Urinary bladder (tissue), 4 donors: ENCODE measurements at places on chromosomes 4 and X. TPM values are rescaled to one million over a fixed set of nuclear protein-coding genes. Genes with fewer than 3 reads are reported as not detected.

DNA sequence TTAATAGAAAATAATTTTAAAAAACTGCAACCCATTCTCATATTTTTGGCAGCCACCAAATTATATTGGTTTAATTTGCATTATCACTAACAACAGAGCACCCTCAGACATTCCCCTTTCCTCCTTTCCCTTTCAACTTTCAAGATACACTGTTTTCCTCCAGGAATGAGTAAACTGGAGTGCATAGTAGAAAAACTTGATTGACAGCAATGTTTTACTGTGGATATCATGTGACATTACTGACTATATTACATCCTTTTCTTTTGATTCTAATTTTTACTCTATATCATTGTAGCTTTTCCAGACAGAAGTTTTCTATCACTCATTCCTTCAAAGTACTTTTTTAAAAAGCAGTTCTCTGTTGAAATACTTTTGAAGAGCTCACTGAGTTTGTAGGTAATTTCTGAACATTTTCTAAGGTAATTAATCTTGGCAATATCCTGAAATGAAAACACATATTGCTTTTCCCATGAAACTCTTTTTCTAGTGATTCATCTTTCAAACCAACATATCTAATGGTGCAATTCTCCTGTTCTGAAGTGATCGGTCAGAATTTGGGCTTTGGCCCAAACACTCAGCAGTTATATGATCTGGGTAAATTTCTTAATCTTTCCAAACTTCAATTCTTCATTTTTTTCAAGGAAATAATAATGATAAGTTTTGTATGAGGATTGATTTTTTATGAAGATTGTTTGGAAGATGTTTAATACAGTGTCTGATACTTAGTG lies 920.4 kb upstream of the EPHA5 start:
- DNase-seq = no peak

DNA sequence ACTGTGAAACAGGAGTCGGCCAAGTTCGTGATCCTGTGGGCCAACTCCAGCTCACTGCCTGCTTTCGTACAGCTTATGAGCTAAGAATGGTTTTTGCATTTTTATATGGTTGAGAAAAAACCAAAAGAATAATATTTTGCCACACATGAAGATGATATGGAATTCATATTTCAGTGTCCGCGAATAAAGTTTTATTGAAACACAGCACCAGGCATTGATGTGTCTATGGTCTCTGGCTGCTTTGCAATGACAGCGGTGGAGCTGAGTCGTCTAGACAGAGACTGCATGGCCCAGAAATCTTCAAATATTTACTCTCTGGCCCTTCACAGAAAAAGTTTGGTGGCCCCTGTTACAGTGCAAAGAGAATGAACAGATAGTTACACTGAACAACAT lies 20.2 kb downstream of the CLCN4 start:
- no peak for DNase-seq

- DNase-seq = no peak
Observed at GRCh38 chr4:145904413-145905177, 34.0 kb downstream of the ZNF827 start.

GRCh38 chr4:168883513-168883912 lies 126.5 kb downstream of the CBR4 start:
- DNase-seq = no peak

GRCh38 chrX:100477958-100478357 lies 67.9 kb upstream of the PCDH19 start:
- DNase-seq = no peak

- no peak for DNase-seq
Observed at GRCh38 chrX:1564750-1565683, 26.4 kb upstream of the AKAP17A start.

DNA sequence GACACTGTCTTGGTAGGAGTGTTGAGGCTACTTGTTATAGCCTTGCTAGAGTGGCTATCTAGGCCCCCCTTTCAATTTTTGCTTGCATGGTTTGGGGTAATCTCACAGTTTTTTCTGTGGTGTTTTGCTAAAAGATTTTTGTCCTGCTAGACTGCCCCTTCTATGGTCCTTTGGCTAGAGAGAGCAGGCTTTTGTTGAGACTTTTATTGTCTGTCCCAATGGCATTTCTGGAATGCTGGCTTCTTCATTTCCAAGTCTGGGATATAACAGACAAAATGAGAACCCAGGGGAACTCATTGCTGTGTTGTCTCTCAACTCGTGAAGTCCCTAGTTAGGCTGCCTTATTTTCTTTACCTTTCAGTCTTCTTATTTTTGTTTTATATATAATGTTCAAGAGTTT lies 160.2 kb upstream of the ZC4H2 start:
- no peak for DNase-seq

DNA sequence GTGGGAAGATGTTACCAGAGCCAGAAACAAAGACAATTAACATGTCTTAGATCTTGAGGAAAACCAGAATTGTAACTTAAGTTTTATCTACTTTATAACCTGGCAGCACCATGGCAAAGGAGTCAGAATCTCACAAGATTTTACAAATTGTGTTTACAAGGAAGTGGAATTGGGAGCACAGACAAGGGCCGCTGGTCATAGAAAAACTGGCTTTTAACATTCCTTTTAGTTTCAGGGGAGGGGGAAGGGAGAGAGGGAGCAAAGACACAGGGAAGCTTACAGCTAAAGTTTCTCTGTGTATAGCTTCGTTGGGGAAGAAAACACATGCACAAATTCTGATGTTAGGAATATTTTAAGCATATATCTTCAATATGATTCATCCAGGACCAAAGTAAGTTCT lies 10.3 kb upstream of the UGT2B11 start:
- DNase-seq = peak; percentile 6

DNA sequence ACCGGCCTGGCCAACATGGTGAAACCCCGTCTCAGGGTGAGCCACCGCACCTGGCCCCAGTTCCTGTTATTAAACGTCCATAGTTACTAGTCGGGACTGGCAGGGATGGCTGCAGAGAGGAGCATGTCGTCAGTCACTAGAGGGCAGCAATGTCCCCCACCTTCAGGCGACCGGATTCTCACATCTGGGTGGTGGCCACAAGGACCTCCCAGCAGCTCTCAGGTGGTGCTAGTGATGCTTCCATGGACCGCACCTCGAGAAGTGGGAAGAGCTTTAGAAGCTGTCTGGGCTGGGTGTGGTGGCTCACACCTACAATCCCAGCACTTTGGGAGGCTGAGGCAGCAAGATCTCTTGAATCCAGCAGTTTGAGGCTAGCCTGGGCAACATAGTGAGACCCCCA lies 13.3 kb upstream of the IL3RA start:
- DNase-seq = no peak

DNA sequence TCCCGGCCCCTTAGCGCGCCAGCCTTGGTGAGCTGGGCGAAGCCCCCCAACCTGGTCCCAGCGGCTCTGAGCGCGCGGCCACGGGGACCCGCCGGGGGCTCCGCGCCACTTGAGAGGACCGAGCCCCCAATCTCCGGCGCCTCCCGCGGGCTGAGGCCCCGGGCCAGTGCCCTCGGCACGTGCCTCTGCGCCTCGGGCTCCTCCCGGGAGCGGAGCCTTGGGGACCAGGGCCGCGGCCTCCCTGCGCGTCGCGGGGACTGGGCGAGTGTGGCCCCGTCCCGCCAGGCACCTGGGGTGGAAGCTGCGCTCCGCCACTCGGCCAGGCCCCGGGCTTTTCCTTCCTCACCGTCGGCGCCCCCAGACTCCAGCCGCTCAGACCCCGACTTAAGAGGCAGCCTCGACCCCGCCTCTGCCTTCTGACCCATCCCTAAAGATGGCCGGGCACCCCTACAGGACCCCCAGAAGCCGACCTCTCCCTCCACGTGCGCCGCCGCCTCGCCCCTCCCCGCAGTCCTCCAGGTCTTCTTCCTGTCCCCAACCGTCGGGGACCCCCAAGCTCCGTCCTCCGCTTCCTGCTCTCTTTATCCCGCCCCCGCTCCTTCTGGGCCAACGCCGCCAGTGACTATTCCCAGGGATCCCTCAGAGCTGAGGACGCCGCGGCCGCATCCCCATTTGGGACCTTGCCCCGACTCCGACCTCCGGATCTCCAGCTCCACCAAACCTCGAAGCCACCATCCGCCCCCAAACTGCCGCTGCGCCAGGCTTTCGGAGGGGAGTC lies 752 bp downstream of the ERAS start:
- DNase-seq = no peak

GRCh38 chr4:138967313-138967712 lies 48.3 kb upstream of the NOCT start:
- no peak for DNase-seq

DNA sequence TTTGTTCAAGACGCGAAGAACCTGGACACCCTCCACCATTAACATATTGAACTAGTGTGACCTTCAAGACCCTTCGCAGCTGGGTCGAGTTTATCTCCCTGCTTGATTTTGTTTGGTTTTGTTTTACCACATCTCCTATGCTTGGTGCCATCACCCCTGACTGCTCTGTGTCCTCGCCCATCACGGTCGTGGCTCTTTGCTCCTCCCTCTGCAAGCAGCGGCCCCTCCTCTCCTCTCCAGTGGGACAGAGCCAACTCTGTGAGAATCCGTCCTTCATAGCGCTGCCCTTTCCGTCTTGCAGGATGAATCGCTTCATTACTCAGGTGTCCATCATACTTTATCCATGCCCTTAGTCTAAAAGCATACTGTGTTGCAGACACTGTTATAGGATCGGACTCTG lies 9.1 kb upstream of the FAM149A start:
- DNase-seq = no peak

- no peak for DNase-seq
Observed at GRCh38 chr4:64870558-64870957, 461.3 kb upstream of the TECRL start.

DNA sequence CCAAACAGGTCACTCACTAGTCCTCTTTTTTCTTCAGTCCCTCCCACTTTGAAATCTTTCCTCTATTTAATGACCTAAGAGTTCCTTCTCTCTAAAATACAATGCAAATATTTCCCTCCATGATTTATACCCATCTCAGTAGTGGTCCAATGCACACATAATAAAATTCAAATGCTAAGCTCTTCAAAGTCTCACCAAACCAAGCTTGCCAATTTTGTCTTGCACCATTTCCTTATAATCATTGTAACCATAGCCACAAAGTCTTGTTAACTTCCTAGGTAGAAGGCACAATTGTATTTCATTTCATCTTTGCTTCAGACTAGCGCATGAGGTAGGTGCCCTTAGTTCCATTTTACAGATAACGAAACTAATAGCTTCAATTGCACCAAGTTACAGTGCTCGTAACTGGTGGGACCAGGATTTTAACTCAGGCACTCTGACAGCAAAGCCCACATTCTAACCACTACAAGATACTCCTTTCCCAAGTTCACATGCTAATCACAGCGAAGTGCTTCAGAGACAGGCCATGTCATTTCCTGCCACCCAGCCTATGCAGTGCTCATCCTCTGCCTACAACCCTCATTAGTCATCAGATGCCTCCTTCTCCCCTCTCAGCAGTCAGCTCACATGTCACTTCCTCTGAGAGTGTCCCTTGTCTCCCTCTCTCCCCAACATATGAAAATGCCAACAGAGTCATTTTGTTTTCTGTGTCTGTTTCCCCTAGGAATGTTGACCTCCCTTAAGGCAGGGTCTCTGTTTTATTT lies 66.9 kb upstream of the PPARGC1A start:
- no peak for DNase-seq

DNA sequence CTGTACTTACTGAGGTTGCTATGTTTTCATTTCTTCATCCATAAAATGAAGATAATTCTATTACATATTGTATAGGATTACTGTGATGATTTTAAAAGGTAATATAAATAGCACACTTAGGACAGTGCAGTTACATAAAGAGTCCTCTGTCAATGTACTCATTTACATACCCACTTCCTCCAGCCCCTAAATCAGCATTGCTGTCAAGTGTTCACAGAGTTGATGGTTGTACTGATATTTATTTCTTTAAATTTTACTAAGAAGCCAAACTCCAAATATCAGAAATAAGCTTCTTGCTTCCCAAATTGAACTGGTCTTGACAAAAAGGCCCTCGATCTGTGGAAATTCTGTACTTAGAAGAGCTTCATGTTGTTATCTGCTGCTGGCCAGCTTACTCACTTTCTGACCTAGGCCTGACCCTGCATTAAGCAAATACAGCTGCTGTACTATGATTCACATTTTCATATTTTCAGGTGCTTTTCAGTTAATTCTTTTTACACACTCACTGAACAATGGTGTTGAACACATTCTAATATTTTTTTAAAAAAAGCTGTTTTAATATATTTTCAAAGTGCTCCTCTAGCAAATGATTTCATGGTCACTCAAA lies 259.6 kb downstream of the UNC5C start:
- DNase-seq = no peak

GRCh38 chr4:147765121-147765529 lies 33.2 kb downstream of the ARHGAP10 start:
- no peak for DNase-seq

DNA sequence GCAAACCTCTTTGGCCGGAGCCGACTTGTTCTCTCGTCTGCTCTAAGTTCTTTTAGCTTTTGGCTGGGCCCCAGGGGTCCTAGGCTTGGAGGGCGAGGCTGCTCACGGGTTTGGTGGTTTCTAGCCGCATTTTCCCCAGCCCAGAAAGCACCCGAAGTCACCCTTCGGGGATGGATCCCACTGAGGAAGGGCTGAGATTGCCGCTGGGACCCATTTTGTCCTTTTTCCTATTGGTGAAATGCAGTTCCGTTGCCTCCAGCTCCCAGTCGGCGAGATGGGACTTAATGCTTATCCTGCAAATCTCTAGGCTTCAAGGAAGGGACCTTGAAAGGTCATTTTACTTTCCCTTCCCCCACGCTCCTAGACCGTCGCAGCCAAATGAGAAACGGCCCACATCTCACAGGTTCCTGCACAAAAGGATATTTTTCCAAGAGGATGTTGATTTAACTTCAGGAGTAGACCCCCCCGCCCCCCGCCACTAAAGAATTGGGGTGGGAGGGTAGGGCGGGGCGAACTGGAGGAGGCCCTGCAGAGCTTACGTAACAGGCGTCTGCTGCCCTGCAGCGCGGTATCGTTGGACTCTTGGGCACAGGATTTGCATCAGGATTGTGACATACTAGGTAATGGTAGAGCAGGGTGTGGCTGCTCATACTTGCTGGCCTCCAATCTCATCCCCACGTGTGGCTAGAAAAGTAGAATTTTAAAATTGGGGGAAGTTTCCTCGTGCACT lies 564 bp downstream of the PGK1 start:
- DNase-seq = no peak

- no peak for DNase-seq
Observed at GRCh38 chrX:134735015-134735414, 76.7 kb upstream of the PLAC1 start.

TREX2 gene
- 0.49 TPM for polyA plus RNA-seq

KCNIP4 gene
- polyA plus RNA-seq = 4.9 TPM

SAP30 gene
- 24.8 TPM for polyA plus RNA-seq

XG gene
- polyA plus RNA-seq = 2.0 TPM

HCCS gene
- polyA plus RNA-seq = 20.0 TPM

SATL1 gene
- not detected for polyA plus RNA-seq

LANCL3 gene
- polyA plus RNA-seq = 0.18 TPM

CFAP97 gene
- polyA plus RNA-seq = 19.0 TPM

GRPR gene
- polyA plus RNA-seq = 0.11 TPM

CLDN2 gene
- polyA plus RNA-seq = not detected

BLTP1 gene
- polyA plus RNA-seq = 31.3 TPM

TMEM128 gene
- 31.3 TPM for polyA plus RNA-seq

IL1RAPL1 gene
- 1.4 TPM for polyA plus RNA-seq

GPR119 gene
- not detected for polyA plus RNA-seq

NIPAL1 gene
- 1.2 TPM for polyA plus RNA-seq

NSG1 gene
- 10.5 TPM for polyA plus RNA-seq
